Lung (tissue), 17 donors: ENCODE measurements at places on chromosomes 2 and 18.

DNA sequence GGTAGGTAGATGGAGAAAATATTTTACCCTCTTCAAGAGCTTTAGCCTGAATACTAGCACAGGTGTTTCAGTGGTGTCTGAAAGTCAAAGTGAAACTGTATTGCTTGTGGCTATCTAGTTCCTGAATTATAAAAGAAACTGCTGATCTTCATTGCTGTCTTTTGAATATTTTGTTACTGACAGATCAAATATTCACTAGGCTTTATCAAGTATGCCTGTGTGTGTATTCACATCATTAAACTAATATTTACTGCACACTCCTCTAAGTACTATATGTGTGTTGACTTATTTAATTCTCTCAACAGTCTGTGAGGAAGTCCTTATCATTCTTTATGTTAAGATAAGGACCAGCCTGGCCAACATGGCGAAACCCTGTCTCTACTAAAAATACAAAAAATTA lies 139.6 kb downstream of the SOCS6 start:
- DNase-seq: no peak

GRCh38 chr2:179233083-179233490 lies 31.5 kb downstream of the SESTD1 start:
- no peak for DNase-seq

DNA sequence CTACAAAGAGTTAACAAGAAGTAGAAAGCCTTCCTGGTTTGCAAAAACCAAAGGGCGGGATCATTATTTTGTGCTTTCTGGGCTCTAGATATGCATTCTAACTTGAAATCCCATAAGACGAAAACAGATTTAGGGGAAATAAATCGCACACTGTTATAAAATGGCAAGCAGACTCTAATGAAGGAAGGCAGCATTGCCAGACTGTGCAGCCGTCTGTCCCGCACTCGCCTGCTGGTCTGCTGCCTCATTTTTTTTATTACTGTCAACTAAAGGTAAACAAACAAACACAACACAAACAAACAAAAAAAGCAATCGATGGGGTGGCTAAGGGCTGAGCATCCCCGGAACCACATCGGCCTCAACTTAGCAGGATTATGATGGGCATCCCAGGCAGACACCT lies 24.4 kb downstream of the ZNF521 start:
- no peak for DNase-seq

GRCh38 chr2:194559964-194560363 lies 1097.1 kb upstream of the SLC39A10 start:
- no peak for DNase-seq

- DNase-seq: no peak
Measured at GRCh38 chr2:119179202-119179601, 20.7 kb upstream of the C1QL2 start.

GRCh38 chr2:101299604-101300003 lies 8.9 kb downstream of the RNF149 start:
- no peak for DNase-seq

DNA sequence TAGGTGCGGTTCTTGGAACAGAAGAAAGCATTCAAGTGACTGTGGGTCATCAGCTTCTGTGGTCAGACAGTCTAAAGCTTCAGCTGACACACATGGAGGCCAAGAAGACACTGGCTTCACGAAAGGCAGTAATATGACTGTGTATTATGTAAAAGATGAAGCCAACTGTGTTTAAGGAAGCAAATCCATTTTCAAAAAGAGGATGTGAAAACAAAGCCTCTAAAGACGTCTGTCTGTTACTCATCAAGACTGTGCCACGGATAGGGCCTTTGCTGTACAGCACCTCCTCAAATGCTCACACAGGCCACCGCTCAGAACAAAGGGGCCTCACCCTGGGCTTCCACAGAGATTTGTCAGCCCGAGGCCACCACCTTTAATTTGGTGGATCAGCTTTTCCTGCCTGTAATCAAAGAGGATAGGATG lies 21.1 kb upstream of the TMEM163 start:
- peak; percentile 8 for DNase-seq

DNA sequence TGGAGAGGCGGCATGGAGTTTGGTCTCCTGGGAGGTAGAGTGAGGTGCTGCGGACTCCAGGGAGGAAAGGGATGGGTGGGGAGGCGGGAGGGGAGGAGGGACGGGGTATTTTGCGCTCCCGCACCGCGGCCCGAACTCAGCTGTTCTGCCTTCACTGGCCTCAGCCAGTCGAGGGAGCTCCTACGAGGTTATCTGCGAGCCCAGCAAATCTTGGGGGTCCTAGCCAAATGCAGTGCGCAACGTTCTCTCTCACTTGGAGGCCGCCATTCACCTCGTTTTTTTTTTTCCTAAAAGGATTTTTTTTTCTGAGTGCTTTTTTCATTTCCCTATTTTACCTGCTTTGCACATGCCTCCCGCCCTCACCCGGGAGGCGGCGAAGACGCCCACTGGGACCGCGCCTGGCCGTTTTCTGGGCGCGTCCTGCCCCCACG lies 877 bp upstream of the BCL2L11 start:
- peak; percentile 36 for DNase-seq

GRCh38 chr18:59966913-59967312 lies 67.1 kb downstream of the PMAIP1 start:
- no peak for DNase-seq

- no peak for DNase-seq
Measured at GRCh38 chr2:67858886-67859285, 203.9 kb downstream of the C1D start.

DNA sequence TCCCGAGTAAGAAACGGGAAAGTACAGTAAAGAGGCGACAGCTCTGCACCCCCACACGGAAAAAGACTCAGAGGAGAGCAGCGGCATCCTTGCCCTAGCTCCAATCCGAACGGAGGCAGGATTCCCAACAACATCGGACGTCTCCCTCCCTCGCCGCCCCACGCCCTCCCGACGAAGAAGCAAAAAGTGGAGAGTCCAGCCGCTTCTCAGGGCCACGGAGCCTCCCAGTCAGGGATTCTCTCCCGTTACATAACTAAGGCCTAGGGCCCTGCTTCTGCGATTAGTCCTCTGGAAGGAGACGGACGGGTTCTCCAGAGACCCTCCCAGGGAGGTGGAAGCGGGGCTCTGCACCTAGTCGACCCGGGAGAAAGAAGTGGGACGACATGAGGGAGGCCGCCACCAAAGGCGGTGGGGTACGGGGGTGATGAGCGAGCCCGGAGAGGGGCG lies 587 bp downstream of the SUMO1 start:
- DNase-seq: peak; percentile 55

- DNase-seq: no peak
Measured at GRCh38 chr2:237758185-237758584, 40.4 kb upstream of the RBM44 start.

DNA sequence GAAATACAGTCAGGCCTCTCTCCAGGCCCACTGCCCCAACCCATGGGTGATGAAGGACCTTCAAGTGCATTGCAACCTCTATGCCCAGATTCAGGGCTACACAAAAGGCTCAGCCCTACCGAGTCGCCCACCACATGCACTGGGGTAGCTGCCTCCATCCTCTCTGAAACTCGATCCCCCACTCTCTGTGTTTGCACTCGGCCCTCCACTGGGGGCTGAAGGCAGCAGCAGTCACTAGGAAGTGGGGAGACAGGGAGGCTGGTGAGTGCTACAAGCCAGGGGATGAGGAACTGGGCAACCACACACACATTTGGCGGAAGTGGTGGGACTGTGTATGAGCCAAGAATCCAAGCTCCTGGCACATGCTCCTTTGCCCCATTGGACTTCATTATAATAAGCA lies 94.6 kb downstream of the CERS6 start:
- DNase-seq: no peak

GRCh38 chr2:8514796-8515758 lies 166.8 kb upstream of the ID2 start:
- DNase-seq: no peak

- DNase-seq: no peak
Measured at GRCh38 chr18:52000435-52000834, 339.6 kb upstream of the DCC start.

- no peak for DNase-seq
Measured at GRCh38 chr2:147782141-147782930, 62.5 kb upstream of the ACVR2A start.

DNA sequence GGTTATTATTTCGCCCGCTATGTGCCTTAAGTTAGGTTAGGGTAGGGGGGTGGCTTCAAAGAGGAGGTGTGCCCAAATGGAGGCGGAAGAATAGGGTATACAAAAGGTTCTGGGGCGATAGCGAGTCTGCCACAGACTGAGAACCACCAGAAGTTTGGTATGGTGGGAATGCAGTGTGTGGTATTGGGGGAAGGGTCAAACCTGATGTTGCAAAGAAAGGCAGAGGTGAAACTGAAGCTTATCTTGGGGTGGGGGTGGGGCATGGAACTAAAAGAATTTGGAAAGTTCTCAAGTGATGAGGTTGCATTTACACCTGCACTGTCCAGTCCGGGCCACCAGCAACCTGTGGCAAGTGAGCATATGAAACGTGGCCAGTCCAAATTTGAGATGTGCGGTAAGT lies 11.8 kb upstream of the CCBE1 start:
- DNase-seq: no peak

DNA sequence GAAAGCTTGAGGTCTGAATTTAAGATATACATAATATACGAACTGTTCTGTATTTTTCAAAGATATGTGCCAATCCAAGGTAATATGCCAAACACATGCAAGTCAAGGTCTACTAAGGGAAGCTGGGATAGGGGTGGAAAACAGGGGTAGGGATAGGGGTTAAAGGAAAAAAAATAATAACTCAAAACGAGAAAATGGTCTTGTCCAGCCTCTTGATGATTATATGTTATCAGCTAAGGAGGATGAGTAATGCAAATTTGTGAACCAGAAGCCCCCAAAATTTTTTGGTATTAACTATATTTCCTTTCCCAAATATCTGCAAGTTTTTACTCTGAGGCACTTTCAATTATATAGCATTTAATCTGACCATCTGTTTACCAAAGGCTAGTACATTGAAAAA lies 219.3 kb downstream of the ZEB2 start:
- DNase-seq: no peak

GRCh38 chr2:68994864-68995263 lies 18.1 kb upstream of the ANTXR1 start:
- DNase-seq: no peak

DNA sequence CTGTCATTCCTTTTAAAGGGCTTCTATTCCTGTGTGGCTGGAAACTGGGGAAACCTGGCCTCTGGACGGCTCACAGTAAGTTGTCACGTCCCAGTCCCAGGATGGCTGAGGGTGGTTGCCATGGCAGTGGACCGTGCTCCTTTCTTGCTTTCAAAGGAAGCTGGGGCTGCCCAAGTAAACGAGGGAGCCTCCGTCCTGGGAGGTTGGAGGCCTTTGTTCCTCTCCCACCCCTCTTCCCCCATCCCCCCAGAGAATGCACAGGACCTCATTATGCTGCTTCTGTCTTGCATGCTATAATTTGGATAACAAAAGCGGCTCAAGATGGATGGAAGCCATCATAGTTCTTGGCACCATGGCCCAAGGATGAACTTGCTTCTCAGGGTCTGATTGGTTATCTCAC lies 325.5 kb upstream of the HS6ST1 start:
- DNase-seq: no peak

DNA sequence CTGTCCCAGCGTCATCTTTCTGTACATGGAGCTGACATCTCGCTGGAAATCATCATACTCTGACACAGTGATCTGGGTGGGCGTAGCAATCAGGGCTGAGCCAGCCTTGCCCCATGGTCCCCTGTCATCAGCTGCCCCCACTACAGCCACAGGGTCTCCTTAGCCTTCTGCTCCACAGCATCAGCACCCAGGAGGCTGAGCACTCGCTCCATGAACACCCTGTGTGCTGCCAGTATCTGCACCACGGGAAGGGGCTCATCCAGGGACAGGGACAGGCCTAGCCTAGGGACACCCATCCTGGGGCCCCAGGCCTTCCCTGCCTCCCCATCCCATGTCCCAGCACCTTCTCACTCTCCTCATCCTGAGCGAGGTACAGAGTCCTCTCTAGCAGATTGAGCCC lies 11.4 kb downstream of the ALPG start:
- DNase-seq: no peak

DNA sequence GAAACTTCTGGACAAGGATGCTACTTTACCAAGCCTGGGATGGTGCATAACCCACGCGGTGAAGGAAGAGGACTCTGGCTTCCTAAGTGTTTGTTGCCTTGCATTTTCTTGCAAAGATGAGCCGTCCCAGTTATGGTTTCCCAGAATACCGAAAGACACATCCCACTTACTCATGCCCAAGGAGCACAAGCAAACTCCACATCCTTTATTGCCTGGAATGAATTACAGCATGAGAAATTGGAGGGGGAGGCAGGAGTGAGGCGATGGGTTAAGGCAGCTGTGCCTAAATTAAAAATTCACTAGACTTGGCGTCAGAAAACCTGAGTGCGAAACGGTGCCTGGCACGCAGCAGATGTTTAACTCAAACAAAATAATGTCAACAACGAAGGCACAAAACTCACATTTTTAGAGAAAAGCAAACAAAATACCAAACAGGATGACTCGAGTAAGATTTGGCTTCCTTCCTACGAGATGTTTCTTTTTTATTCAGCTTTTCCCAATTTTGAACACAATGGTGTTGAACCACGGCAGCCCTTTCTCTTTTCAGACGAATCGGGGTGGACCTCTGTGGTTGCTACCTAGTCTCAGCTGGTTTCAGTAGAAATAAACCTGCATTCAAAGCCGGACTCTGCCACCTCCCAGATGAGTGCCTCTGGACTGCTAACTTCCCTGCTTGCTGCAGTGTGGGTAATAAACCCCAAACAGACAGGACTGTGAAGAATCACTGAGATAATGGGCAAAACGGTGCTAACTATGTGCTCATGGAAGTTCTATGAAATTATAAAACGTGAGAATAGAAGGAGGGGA lies 100.3 kb upstream of the NCK2 start:
- DNase-seq: no peak

DNA sequence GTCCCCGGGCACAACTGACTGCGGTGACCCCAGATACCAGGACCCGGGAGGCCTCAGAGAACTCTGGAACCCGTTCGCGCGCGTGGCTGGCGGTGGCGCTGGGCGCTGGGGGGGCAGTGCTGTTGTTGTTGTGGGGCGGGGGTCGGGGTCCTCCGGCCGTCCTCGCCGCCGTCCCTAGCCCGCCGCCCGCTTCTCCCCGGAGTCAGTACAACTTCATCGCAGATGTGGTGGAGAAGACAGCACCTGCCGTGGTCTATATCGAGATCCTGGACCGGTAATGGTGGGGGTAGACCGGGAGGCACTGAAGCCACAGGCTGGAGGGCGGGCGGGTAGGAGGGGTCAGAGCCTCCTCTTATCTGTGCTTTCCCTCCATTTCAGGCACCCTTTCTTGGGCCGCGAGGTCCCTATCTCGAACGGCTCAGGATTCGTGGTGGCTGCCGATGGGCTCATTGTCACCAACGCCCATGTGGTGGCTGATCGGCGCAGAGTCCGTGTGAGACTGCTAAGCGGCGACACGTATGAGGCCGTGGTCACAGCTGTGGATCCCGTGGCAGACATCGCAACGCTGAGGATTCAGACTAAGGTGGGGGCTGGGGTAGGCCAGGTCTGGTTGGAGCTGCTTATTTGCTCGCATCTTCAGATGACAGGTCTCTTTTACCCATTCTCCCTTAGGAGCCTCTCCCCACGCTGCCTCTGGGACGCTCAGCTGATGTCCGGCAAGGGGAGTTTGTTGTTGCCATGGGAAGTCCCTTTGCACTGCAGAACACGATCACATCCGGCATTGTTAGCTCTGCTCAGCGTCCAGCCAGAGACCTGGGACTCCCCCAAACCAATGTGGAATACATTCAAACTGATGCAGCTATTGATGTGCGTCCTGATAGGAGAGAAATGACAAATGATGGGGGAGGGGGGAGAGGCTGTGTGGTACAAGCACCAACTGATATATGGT lies 780 bp downstream of the HTRA2 start:
- DNase-seq: peak; percentile 56
